ENCODE measurements at places on chromosomes 7 and 10. TPM values are rescaled to one million over a fixed set of nuclear protein-coding genes. Genes with fewer than 3 reads are reported as not detected.

DNA sequence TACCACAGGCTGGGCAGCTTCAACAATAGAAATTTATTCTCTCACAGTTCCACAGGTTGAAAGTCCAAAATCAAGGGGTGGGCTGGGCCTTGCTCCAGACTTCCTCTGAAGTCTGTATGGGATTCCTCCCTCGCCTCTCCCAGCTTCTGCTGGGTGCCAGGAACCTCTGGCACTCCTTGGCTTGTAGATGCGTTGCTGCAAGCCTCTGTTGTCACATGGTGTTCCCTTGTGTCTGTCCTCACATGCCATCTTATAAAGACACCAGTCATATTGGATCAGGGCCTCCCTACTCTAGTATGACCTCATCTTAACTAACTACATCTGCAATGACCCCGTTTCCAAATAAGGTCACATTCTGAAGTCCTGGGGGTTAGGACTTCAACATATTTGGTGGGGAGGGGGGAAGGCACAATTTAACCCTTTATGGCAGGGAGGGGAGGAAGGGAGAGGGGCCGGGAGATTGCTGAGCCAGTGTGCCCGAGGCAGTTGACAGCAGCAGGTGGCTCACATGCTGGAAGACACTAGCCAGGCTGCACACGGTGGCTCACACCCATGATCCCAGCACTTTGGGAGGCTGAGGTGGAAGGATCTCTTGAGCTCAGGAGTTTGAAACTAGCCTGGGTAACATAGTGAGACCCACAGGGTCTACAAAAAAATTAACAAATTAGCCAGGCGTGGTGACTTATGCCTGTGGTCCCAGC, 18.8 kb downstream of the ZNF282 start:
- DNase-seq = no peak

DNA sequence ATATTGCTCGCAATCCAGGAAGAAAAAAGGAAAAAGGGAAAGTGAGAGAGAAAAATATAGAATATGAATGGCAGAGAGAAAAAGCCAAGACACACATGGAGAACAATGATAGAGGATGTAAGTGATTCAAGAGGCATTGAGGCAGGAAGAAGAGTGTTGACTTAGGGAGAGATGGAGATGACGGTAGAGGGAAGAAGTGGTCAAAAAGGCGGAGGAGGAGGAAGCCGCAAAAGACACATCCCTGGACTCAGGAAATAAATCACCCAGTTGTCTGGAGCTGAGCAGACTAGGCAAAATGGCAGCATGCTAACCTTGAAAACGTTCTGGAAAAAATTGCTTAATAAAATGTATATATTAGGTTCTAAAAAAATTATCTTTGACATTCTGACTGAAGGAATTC, 17.7 kb upstream of the GPR37 start:
- no peak for DNase-seq

- no peak for DNase-seq
Measured at GRCh38 chr7:124777268-124777667, 11.7 kb upstream of the GPR37 start.

GIMAP2 gene
- 31.6 TPM for total RNA-seq

- DNase-seq = peak; percentile 54
Measured at GRCh38 chr7:40232242-40232893, 97.6 kb downstream of the SUGCT start.

MAGI2 gene
- 6.7 TPM for total RNA-seq

- no peak for DNase-seq
Measured at GRCh38 chr10:117165538-117166417, 27.7 kb upstream of the VAX1 start.

- no peak for DNase-seq
Measured at GRCh38 chr7:99001482-99002147, 123.3 kb downstream of the TRRAP start.

DNA sequence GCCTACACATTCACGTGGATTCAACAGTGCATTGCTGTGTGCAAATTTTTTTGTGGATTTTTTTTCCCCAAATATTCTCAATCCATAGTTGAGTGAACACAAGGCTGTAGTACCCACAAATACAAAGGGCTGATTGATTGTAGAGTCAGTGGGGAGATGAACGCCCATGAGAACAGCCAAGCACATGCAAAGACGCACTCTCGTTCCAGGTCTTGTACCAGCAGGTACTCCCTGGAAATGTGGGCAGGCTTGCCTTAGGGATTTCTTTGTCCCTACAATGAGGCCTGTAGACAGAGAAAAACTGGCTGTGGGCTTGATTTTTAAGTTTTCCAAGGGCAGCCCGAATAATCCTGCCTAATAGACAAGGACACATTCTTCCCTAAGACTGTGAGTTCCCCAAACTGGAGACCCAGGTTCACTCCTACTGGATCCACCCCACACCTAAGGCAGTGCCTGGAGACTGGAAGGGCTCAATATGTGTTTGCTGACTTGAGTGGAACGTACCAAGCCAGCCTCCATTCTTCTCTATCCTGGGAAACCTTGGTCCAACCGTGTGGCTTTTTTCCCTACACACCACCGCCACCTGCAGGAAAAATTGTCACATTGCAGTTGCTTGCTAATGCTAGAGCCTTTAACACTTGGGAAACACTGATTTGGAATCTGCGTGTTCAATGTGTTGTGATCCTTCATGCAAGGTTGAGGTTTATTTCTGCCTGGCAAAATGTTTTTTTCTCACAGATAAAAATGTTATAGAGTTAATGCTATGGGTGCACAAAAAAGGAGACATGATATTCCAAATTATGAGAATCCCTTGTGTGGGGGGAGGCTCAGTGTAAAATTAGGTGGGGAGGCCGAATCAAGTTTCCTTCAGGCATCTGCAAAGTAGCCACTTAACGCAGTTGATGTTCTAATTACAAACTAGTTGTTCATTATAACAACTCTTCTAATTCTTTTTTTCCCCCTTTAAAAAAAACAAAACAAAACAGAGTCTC, 49.3 kb downstream of the PPP1R17 start:
- peak; percentile 41 for DNase-seq

NAT16 gene
- total RNA-seq = not detected

- no peak for DNase-seq
Measured at GRCh38 chr7:101362334-101363195, at the start of gene COL26A1. TSS of gene COL26A1 (plus strand) at chr7:101362875. CDS start at chr7:101363033, 158 bp downstream.

DNA sequence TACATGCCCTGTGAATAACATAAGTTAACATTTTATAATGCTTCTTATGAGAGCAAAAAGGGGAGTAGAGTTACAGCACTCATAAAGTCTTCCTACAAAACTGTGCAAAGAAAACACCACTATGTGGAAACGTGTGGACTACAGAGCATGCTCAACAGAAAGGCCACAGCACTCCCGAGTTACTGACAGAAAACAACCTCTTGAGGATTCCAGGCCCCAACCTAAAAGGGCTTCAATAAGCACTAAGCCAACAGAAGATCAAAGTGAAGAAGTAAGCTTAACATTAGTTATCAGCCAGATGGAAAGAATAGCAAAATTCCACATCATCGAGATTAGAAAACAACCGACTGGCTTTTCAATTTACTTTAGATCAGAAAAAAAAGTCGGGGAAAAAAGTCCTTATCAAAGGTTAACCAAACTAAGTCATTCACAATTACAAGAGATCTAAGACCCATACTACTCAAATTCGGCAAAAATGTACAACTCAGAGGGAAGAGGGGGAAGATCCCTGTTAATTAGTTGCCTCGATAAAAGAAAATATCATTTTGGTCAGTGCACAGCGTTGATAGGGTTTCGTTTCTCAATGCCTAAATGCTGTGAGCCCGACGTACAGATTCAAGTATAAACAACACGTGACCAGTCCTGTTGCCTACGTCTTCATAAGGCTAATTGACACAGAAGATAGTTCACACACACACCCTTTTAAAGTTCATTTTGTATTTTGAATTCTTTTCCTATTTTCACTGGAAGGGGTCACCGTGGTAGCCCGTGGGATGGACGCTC, 1.4 kb downstream of the KBTBD2 start:
- DNase-seq = no peak

GRCh38 chr7:119545118-119545517, 727.9 kb upstream of the KCND2 start:
- peak; percentile 44 for DNase-seq

- DNase-seq = no peak
Measured at GRCh38 chr7:1855725-1856160, 185.7 kb downstream of the ELFN1 start.

- DNase-seq = no peak
Measured at GRCh38 chr7:73909996-73910395, 49.0 kb downstream of the TMEM270 start.

DNA sequence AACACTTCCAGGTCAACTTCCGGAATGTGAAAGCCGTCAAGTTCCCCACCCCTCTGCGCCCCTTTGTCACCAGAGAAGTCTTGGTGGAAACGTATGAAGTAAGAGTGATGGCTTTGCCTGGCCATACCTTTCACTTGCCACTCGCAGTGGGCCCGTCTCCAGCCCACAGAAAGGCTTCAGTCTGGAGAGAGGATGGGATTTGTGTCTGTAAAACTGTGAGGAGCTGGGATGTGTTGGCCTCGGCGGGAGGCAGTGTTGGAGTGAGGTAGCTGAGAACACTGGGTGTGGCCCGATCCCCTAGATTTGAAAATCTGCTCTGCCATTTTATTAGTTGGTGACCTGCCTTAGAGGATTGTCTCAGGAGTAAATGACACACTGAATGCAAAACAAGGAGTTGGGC, 6.4 kb downstream of the ADCK2 start:
- no peak for DNase-seq

NACAD gene
- total RNA-seq = 7.9 TPM

- no peak for DNase-seq
Measured at GRCh38 chr7:43328336-43328735, 215.9 kb downstream of the HECW1 start.

FFAR4 gene
- total RNA-seq = not detected

- no peak for DNase-seq
Measured at GRCh38 chr7:101538596-101539459, 90.3 kb downstream of the MYL10 start.

DNA sequence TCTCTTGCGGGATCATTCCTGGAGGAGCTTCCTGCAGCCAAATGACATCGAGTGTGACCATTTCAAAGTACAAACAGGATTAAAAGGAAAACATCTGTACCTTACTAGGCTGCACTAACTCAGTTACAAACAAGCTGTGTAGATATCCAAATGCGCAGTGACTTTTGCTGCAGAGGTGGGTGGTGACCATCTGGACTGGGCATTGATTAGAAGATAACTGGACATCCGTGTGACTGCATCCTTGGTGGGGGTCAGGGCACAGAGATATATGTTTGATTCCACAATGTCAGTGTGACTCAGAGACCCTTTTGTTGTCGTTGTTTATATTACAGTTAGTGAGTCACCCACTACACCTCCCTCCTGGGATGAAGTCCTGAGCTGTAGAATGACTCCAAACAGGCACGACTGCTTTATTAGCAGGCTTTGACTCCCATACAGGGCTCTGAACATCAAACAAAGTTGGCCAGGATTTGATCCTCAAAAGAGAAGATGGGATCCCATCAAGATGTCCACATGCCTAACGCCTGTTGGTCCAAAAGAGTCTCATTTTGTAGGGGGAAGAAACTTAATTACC, 56.7 kb upstream of the SDK1 start:
- no peak for DNase-seq

DNA sequence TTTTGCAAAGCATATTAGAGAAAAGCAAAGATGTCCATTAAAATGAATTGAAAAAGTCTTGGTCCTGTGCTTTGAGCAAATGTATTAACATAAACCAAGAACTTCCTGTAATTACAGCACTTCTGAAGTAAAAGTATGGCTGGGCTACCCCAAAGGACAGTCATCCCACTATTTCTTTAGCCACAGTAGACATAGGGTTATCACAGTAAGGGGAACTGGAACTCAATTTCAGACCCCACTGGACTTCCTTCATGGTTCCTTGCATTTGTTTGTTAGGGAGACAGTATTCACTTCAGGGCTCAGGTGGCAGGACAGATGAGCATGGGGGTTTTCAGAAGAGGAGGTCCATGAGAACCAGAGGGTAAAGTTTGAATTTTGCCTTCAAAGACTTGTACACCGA, 203.1 kb upstream of the PDE1C start:
- no peak for DNase-seq

AGAP5 gene
- total RNA-seq = 4.7 TPM

DNA sequence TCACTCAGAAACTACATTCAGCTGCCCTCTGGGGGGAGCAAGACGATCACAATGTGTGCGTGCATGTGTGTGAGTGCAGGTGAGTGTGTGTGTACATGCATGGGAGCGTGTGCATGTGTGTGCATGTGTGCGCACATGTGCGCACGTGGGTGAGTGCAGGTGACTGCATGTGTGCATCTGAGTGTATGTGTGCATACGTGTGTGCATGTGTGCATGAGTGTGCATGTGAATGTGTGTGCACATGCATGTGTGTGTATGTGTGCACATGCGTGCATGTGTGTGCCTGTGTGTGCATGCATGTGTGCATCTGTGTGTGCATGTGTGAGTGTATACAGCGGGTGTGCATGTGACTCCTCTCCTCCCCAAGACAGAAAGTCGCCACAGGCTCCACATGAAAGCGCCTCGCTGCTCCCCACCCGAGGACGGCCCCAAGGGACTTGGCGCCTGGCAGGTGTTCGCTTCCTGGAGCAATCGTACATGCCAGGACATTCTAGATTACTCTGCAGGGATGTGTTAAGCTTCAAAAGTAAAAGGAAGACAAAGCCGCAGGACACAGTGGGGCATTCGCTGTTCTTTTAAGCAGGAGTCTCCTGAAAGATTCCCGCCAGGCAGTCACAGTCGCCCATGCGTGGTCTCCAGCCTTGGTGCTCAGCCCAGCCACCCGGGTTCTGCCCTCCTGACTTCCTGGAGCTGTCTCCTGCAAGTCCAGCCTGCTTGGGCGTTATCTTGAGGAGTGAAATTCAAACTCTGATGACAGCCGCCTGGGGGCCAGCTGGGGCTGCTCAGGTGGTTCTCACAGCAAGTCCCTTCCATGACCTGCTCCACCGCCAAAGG, 42.0 kb upstream of the ADGRA1 start:
- no peak for DNase-seq

DNA sequence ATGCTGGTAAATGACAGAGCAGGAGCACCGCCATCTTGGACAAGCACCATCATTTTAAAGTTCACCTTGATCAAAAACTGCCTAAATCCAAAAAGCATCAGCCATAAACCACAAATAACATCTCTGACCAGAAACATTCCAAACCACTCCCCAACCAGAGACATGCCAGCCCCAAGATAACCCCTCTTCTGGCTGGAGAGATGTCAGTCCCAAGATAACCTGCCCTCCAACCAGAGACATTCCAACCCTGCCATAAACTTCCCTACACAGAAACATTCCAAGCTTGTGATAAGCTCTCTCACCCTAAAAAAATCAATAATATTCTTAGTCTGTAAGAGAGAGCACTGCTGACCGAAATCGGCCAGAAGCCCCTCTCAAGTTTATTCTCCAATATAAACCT, 659.3 kb downstream of the XPNPEP1 start:
- no peak for DNase-seq

SKAP2 gene
- 28.8 TPM for total RNA-seq

MLXIPL gene
- total RNA-seq = not detected

MRLN gene
- not detected for total RNA-seq

- no peak for DNase-seq
Measured at GRCh38 chr7:51265066-51265907, 51.3 kb downstream of the COBL start.

DNA sequence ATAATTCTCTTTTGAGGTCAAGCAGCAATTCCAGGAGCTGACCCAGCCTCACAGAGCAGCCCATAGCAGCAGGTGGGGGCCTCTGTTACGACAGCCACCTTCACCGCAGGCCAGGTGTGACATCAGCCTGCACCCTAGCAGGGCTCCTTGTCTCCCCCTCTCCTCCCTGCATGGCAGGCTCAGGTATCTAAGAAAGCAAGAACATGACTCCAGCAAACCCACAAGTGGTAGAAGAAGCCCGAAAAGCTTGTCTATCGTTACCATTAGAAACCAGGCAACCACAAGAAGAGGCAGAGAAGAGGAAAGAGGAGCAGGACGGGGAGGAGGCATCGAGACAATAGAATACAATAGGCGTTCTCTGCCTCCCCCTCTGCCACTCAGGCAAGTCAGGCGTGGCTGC, 104.0 kb upstream of the PRR15 start:
- DNase-seq = no peak

GRCh38 chr7:128742206-128742605, 3.0 kb downstream of the CALU start:
- DNase-seq = no peak
